ENCODE measurements at places on chromosomes 1 and 21. TPM values are rescaled to one million over a fixed set of nuclear protein-coding genes. Genes with fewer than 3 reads are reported as not detected.

MSH4 gene
- 0.18 TPM for total RNA-seq

RRP1B gene
- 28.8 TPM for total RNA-seq

RXFP4 gene
- total RNA-seq = not detected

RGS18 gene
- not detected for total RNA-seq

REG4 gene
- total RNA-seq = not detected

KCNJ15 gene
- total RNA-seq = 0.18 TPM

HSD3B1 gene
- total RNA-seq = not detected

KCNK2 gene
- total RNA-seq = under 0.01 TPM

FCGR3A gene
- total RNA-seq = not detected

FAM163A gene
- 0.09 TPM for total RNA-seq

COL9A2 gene
- 0.09 TPM for total RNA-seq

AKR7A2 gene
- 53.4 TPM for total RNA-seq

BLZF1 gene
- total RNA-seq = 17.6 TPM

All from endothelial cell of coronary artery (primary cell).